RWPE2 (cell line): ENCODE measurements at places on chromosomes 7 and 10.

DNA sequence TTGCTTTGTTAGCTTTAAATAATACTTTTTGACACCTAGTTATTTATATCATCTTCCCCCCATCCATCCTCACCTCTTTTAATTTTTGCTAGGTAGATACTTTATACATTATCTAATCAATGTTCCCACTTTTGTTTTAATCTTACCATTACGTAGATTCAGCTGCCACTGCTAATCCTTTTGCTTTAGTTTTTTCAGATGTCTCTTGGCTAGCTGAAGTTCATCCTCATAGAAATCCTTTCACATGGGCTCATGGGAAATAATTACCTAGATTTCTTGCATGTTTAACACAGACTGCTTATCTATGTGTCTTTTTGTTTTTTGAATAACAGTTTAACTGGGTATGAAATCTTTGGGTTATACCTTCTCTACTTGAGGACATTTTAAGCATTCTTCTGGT is 60.1 kb downstream of the ZNRF2 start:
- no peaks in the 10 kb centered on the region for H3K27me3 ChIP-seq
- H3K4me3 ChIP-seq = no peak overlapping the region

- peaks cover 23% of the 10 kb centered on the region for H3K4me1 ChIP-seq
- H3K4me3 ChIP-seq = no peak overlapping the region
- no peaks in the 10 kb centered on the region for H3K27me3 ChIP-seq
- peak overlapping the region; percentile 4 for H3K27ac ChIP-seq
- peaks cover 72% of the 10 kb centered on the region for H3K36me3 ChIP-seq
Measured at GRCh38 chr7:44469461-44470134, 20.9 kb downstream of the NUDCD3 start.

DNA sequence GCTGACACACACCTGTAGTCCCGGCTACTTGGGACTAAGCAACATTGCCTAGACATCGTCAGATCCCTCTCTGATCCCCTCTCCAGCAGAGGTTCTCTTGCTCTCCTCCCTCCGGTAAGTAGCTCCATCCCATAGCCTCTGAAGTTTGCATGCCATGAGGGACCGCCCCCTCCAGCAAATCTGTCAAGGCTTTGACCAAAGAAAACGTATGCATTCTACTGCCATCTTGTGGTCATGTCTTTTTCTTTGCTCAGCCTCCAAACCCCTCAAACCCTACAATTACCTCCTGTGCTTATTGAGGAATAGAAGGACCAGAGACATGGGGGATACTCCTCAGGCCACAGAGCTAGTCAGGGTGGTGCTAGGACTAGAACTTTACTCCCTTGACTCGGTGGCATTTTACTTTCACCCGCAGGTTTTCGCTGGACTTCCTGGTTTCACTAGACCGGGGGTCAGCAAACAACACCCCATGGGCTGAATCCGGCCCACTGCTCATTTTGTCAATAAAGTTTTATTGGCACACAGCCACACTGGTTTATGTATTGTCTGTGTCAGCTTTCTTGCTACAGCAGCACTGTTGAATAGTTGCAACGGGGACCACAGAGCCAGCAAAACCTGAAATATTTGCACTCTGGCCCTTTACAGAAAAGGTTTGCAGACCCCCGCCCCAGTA is 202.6 kb upstream of the FOXK1 start:
- H3K4me3 ChIP-seq = no peak overlapping the region
- H3K4me1 ChIP-seq = no peaks in the 10 kb centered on the region

GRCh38 chr10:90354914-90355313 is 502.9 kb downstream of the HTR7 start:
- DNase-seq = no peak
- H3K4me3 ChIP-seq = no peak overlapping the region
- H3K4me1 ChIP-seq = no peaks in the 10 kb centered on the region
- no peak overlapping the region for H3K27ac ChIP-seq
- no peaks in the 10 kb centered on the region for H3K36me3 ChIP-seq

GRCh38 chr10:33783557-33783956 is 449.1 kb upstream of the NRP1 start:
- no peak overlapping the region for H3K27ac ChIP-seq
- no peaks in the 10 kb centered on the region for H3K27me3 ChIP-seq
- H3K4me1 ChIP-seq = no peaks in the 10 kb centered on the region
- no peak for DNase-seq
- no peak overlapping the region for H3K4me3 ChIP-seq
- no peaks in the 10 kb centered on the region for H3K36me3 ChIP-seq

- peak overlapping the region; percentile 40 for H3K4me3 ChIP-seq
- DNase-seq = peak; percentile 72
- peaks cover 25% of the 10 kb centered on the region for H3K4me1 ChIP-seq
Measured at GRCh38 chr7:131109759-131110296, 217.8 kb upstream of the MKLN1 start.

- no peak overlapping the region for H3K4me3 ChIP-seq
- no peaks in the 10 kb centered on the region for H3K4me1 ChIP-seq
- H3K36me3 ChIP-seq = no peaks in the 10 kb centered on the region
- H3K27me3 ChIP-seq = peaks cover 10% of the 10 kb centered on the region
- no peak overlapping the region for H3K27ac ChIP-seq
Measured at GRCh38 chr10:123986736-123987135, 95.1 kb upstream of the CPXM2 start.

- DNase-seq = no peak
- H3K4me3 ChIP-seq = no peak overlapping the region
- no peaks in the 10 kb centered on the region for H3K36me3 ChIP-seq
- no peak overlapping the region for H3K27ac ChIP-seq
- no peaks in the 10 kb centered on the region for H3K27me3 ChIP-seq
- H3K4me1 ChIP-seq = peaks cover 4% of the 10 kb centered on the region
Measured at GRCh38 chr10:34637418-34637911, 177.6 kb downstream of the PARD3 start.

DNA sequence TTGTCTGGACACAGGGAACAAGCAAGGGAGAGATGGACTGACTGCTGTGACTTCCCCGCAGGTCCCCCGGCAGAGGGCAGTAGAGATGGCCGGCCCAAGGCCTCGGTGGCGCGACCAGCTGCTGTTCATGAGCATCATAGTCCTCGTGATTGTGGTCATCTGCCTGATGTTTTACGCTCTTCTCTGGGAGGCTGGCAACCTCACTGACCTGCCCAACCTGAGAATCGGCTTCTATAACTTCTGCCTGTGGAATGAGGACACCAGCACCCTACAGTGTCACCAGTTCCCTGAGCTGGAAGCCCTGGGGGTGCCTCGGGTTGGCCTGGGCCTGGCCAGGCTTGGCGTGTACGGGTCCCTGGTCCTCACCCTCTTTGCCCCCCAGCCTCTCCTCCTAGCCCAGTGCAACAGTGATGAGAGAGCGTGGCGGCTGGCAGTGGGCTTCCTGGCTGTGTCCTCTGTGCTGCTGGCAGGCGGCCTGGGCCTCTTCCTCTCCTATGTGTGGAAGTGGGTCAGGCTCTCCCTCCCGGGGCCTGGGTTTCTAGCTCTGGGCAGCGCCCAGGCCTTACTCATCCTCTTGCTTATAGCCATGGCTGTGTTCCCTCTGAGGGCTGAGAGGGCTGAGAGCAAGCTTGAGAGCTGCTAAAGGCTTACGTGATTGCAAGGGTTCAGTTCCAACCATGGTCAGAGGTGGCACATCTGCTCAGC is 6.0 kb downstream of the CYREN start:
- DNase-seq = no peak
- H3K4me3 ChIP-seq = no peak overlapping the region
- no peaks in the 10 kb centered on the region for H3K27me3 ChIP-seq
- H3K27ac ChIP-seq = no peak overlapping the region

DNA sequence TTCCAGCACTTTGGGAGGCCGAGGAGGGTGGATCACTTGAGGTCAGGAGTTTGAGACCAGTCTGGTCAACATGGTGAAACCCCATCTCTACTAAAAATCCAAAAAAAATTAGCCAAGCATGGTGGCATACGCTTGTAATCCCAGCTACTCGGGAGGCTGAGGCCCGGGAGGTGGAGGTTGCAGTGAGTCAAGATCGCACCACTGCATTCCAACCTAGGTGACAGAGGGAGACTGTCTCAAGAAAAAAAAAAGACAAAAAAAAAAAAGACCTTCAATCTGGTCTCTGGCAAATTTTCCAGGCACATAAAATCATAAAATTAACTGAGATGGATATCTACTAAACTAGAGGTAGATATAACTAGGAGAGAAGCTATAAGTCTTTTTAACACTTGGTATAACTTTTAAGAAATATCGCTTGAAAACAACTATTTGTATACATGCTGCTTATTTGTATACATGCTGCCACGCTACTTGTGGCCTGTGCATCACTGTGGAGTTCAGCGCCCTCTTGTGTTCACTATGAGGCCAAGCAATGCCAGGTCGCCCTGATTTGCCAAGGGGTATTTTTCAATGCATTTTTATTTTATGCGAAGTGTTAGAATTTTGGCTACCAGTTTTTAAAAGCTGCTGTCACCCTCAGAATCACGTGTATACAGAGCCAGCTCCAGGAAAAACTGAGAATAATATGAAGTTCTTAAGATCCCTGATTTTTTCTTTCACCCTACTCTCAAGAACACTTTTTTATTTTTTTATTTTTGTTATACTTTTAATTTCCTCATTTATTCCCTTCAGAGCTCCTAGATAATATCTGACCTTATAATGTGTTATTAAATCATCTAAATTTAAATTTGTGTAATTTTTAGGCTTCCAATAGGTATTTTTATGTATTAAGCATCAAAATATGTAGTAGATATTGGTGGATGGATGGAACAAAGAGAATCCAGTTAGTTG is 26.7 kb downstream of the CYCS start:
- no peak overlapping the region for H3K4me3 ChIP-seq
- no peak for DNase-seq
- no peaks in the 10 kb centered on the region for H3K4me1 ChIP-seq
- no peaks in the 10 kb centered on the region for H3K36me3 ChIP-seq
- H3K27ac ChIP-seq = no peak overlapping the region

DNA sequence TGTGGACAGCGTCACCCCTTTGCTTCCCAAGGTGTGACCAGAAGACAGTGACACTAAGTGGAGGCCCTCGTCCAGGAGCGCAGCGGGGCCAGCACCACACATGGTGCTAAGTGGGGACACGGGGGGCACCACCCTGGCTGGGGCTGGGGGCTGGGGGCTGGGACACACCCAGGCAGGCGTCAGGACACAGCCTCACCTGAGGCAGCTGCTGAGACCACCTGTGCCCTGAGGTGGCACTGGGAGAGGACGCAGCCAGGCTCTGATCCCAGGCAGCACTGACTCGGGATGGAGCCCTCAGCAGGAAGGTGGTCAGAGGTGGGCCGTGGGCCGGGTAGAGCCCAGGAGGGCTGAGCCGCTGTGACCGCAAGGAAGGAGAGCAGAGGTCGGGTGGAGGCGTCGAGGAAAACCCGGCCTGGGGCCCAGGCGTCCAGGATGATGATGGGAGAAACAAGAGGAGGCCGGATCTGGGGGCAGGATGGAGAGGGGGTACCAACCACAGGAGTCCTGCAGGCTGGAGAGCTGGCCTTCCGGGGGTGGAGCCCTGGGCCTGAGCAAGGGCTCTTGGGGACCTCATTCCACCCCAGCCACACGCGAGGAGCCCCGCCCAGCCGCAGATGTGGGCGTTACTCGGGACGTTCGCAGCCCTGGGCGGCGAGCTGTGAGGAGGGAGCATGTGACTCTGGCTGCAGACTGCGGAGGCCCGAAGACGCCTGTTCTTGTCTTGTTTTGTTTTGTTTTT is 22.5 kb downstream of the LRRC27 start:
- no peak for DNase-seq
- no peak overlapping the region for H3K27ac ChIP-seq
- no peak overlapping the region for H3K4me3 ChIP-seq
- no peaks in the 10 kb centered on the region for H3K4me1 ChIP-seq
- H3K36me3 ChIP-seq = no peaks in the 10 kb centered on the region
- H3K27me3 ChIP-seq = no peaks in the 10 kb centered on the region

DNA sequence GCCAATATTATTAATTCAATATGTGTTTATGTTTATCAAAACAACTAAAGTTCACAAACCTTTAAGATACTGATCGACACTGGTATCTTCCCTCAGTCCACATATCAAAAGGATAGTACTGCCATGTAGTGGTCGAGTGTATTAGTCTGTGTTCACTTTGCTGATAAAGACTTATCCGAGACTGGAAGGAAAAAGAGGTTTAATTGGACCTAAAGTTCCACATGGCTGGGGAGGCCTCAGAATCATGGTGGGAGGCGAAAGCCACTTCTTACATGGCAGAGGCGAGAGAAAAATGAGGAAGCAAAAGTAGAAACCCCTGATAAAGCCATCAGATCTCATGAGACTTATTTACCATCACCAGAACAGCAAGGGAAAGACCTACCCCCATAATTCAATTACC is 325.4 kb upstream of the PHF14 start:
- H3K4me3 ChIP-seq = no peak overlapping the region
- H3K27me3 ChIP-seq = no peaks in the 10 kb centered on the region
- no peaks in the 10 kb centered on the region for H3K4me1 ChIP-seq
- DNase-seq = no peak
- H3K27ac ChIP-seq = no peak overlapping the region

- H3K27me3 ChIP-seq = no peaks in the 10 kb centered on the region
- DNase-seq = no peak
- H3K4me1 ChIP-seq = peaks cover 30% of the 10 kb centered on the region
- no peaks in the 10 kb centered on the region for H3K36me3 ChIP-seq
- no peak overlapping the region for H3K27ac ChIP-seq
Measured at GRCh38 chr10:110013630-110014293, 6.0 kb downstream of the ADD3 start.

GRCh38 chr10:75707080-75707840 is 275.8 kb downstream of the LRMDA start:
- H3K4me1 ChIP-seq = no peaks in the 10 kb centered on the region
- peaks cover 23% of the 10 kb centered on the region for H3K27me3 ChIP-seq
- H3K4me3 ChIP-seq = no peak overlapping the region
- H3K27ac ChIP-seq = no peak overlapping the region
- H3K36me3 ChIP-seq = no peaks in the 10 kb centered on the region
- DNase-seq = no peak

- no peak overlapping the region for H3K27ac ChIP-seq
- no peak overlapping the region for H3K4me3 ChIP-seq
- no peaks in the 10 kb centered on the region for H3K36me3 ChIP-seq
- no peaks in the 10 kb centered on the region for H3K27me3 ChIP-seq
- peaks cover 32% of the 10 kb centered on the region for H3K4me1 ChIP-seq
- DNase-seq = no peak
Measured at GRCh38 chr10:77590344-77591237, 47.0 kb downstream of the KCNMA1 start.

GRCh38 chr10:74255214-74255613 is 104.2 kb downstream of the ADK start:
- no peaks in the 10 kb centered on the region for H3K4me1 ChIP-seq
- H3K27me3 ChIP-seq = no peaks in the 10 kb centered on the region
- no peak overlapping the region for H3K4me3 ChIP-seq
- no peaks in the 10 kb centered on the region; the same call in 1 of the 2 replicates for H3K36me3 ChIP-seq
- no peak for DNase-seq
- H3K27ac ChIP-seq = no peak overlapping the region

DNA sequence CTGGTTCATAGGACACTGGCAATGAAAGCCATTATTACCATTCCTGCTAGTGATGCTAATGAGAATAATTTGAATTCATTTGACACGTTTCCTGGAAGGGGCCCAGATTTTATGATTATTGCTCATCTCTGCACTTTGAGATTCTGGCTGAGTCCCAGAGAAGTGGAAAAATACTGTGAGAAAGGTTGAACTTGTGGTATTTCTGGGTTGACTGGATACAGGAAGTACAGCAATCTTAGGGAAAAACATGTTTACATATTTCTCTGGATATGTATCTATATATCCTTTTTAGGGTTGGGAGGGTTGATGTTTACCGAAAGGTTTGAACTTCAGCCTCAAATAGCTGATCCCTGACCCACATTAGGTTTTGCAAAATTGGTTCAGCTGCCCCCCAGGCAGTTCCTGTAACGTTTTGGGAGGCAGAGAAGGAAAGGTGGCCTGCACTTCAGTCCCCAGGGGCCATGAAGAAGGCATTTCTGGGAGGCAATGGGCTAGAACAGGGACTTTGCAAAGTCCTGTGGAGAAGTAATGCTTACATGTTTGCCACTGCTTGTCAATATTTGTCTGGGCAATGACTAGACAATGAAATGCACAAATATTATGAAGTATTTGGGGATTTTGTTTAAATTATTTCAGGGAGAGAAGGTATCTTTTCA is 253.7 kb upstream of the PITRM1 start:
- H3K27ac ChIP-seq = peak overlapping the region; percentile 45
- no peaks in the 10 kb centered on the region for H3K27me3 ChIP-seq
- H3K4me3 ChIP-seq = no peak overlapping the region
- no peak for DNase-seq
